Lower lobe of right lung (tissue), 2 donors: ENCODE measurements at places on chromosomes 3 and 15.
A peak's percentile ranks its signal among the peaks of the same experiment; 100 is the strongest.

DNA sequence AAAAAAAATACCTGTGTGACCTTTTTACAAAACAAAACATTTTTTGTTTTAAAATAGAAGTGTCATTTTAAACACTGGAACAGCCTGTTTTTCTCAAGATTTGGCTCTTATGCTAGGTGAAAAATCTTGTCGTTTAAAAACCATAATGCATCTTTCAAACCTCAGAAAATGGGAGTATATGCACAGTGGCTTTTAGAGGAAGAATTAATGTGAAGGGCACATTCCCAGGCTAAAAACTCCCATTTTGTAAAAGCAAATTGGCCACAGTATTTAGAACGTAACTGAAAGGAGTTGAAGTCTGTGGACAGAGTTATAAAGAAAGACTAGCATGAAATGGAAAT, 190.0 kb downstream of the OSBPL10 start:
- no peak for DNase-seq

- no peak for DNase-seq
Observed at GRCh38 chr3:171429635-171430034, 30.6 kb downstream of the TNIK start.

DNA sequence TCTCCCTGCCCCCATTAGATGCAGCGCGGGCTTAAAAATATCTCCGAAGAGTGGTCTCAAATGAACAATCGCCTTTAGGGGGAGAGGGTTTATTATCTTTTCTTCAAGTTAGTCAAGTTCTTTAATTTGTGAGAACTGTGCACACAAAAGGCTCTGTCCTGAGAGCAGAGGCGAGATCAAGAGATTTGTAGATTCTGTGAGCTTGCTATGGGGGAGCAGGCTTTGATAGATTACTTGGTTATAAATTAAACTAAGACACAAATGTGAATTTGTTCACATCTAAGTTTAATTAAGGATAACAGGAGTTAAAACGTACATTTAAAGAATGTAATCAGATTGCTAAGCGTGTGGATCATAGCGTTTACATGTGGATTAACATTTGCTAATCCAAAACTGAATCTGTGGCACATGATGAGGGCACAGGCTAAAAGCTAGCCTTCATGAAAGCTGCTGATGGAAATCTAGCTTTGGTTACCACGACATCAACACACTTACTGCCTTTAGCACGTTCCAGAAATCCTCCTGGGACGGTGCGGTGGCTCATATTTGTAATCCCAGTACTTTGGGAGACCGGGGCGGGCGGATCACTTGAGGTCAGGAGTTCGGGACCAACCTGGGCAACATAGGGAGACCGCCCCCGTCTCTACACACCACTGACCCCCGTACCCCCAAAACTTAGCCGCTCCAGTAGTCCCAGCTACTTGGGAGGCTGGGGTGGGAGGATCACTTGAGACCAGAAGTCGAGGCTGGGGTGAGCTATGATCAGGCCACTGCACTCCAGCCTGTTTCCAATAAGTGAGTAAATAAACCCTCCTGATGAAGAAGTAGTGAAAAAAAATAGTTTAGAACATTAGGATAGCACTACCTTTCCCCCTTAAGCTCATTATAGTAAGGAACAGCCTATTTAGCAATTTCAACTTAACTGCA, 1.0 kb upstream of the PRTG start:
- DNase-seq: no peak

- DNase-seq: no peak
Observed at GRCh38 chr15:65595960-65596359, 15.0 kb downstream of the INTS14 start.

GRCh38 chr3:73469331-73469730, 155.4 kb downstream of the PDZRN3 start:
- DNase-seq: no peak

GRCh38 chr3:158846803-158847451, 45.1 kb downstream of the MFSD1 start:
- DNase-seq: no peak

GRCh38 chr3:139427283-139428060, 38.0 kb upstream of the COPB2 start:
- DNase-seq: no peak

- no peak for DNase-seq
Observed at GRCh38 chr15:63292771-63293170, 15.4 kb downstream of the APH1B start.

DNA sequence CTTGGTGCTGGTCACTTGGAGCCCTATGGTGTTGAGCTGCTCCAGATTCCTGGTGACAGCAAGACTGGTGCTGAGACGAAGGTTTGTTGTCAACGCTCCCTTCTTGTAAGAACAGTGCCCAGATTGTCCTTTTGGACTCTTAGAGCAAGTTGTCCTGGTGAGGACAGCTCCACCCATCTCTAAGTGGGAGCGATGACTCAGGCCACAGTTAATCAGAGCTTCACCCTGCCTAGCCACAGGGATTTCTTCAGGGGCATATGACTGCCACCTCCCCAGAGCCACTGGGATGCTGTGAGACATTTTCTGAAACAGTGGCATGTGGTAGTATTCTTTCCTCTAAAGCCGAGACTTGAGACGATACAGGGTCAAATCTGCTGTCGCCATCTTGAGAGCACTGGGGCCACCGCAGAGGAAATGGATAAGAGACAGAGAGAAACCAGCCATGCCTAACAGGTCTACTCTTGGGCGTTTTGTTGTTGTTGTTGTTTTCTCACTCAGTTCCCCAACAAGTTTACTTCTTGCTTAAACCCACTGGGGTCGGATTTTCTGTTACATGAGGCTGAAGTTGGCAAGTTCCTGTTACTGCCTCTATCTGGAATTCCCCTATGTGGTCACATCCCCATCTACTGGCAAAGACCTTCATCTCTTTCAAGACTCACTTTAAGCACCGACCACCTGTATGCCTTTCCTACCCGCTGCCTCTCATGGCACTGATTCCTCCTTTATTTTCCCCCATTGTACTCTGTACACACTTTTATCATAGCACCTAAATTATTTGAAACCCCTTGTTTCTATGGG, 16.0 kb upstream of the PCOLCE2 start:
- DNase-seq: no peak

DNA sequence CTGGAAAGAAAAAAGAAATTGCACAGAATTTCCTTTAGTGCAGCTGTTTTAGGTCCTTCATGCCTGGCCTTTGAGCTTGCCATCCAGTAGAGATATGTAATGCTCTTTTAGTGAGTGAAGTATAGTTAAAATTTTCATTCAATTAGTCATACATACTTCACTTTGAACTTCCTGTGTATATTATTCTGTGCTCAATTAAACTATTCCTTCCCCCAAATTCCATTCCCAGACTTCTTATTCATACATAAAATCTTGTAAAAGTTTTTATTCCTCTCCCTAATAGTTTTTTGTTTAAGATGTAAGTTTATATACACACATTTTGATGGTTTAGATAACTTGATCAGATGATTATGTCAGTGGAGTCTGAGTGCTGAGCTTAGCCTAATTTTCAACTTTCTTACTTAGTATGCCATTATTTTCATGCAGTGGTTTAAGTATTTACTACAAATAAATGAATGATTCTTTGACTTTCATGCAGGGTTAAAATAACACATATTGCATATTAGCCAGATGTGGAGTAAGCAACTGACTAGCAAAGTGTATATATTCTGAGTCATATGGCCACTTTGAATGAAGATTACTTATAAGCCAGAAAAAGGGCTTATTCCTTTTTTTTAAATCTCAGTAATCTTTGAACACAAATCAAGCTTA, 42.5 kb upstream of the ABHD10 start:
- no peak for DNase-seq

DNA sequence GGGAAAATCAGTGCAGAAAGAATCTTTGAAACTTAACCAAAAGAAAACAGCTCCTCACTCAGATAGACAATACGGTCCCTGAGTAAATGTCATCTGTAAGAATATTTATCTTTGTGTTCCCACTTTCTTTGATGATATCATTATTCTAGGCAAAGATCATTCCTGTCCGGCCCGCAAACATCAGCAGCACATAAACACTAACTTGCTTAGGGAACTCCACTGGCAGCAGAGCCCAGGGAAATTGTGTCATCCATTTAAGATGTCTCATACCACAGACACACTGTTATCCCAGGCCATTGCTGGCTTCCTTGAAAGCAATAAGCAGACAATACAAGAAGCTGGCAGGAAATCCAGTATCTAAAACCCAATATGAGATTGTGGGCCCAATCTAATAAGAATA, 20.1 kb upstream of the CD96 start:
- no peak for DNase-seq

DNA sequence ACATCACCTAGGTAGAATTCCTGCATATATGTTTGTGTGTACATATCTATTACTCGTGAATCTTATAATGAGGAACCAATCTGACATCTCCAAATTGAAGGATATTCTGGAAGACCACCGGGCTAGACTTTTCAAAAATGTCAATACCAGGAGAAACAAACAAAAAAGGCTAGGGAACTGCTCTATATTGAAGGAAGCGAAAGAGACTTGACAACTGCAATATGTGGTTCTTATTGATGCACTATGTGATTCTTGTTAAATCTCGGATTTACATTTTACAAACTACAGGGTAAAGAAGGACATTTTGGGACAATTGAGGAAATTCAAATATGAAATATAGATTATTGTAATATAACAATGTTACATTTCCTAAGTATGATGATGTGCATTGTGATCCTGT, 137.5 kb upstream of the CCDC54 start:
- no peak for DNase-seq

DNA sequence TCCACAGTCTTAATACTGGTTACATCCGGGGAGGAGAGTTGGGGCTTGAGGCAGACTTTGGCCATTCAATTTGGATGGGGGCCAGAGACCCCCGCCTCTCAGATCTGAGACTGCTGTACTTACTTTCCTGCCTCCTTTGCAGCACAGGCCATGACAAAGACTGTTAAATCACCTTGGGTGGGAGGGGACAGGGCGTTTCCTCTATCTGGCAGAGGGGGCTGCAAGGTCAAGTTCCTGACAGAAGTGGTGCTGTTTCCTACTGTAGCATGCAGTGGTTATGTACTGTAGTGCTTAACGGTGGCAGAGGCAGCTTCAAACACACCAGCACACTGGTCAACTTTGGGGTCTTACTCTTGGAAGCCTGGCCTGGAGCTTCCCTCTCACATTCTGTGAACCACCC, 261.2 kb upstream of the LRRFIP2 start:
- DNase-seq: no peak

DNA sequence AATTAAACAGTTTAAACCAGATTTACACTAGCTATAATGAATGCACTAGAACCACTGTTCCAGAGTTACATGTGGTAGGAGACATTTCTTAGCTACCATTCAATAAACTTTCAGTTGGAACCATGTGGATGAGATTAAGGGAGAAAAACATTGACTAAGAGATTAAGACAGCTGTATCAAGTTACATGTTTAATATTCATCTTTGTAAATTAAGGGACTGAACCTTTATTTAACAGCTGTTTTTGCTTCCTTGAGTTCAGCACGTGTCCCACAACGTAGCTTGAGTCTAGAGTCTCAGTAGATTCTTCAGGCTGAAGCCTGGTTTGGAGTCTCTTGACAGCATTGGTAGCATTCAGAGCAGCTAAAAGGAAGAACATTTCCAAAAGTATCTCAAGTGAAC, 27.2 kb upstream of the CFAP44 start:
- no peak for DNase-seq

DNA sequence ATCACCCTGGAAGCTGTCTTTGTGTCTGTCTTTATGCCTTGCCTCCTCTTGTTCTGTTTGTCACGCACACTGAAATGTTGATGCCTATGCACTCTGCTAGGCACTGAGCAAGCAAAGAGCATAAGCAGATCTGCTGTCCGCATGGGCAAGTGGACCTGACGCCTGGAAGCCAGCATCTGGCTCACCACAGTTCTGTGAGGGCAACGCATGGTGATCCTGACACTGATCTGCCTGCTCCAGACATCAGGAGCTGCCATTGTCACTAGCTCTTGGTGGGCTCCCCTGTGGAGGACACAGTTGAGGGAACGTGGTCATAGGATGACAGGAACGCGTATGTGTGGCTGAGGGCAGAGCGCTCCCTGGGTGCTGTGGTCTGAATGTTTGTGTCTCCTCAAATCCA, 234.6 kb downstream of the ADAMTS17 start:
- DNase-seq: no peak

- DNase-seq: no peak
Observed at GRCh38 chr15:59194639-59195325, 11.9 kb upstream of the LDHAL6B start.

DNA sequence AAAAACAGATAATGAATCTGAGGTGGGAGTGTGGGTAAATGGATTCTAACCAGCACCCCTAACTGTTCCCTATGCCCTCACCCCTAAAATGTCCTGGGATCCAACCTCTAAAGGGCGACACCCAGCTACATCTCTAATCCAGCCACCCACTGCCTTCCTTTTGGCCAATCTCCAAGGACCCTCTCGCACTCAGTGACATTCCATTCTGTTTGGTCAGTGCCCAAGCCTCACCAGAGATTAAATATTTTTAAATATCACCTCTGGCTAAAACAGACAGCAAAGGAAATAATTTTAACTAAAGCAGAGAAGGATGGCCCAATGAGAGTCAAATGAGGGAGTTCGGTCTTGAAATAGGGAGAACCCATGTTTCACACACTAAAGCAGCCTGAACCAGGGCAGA, 19.9 kb upstream of the SCN10A start:
- no peak for DNase-seq

- DNase-seq: no peak
Observed at GRCh38 chr15:87653646-87654045, 602.9 kb downstream of the NTRK3 start.

DNA sequence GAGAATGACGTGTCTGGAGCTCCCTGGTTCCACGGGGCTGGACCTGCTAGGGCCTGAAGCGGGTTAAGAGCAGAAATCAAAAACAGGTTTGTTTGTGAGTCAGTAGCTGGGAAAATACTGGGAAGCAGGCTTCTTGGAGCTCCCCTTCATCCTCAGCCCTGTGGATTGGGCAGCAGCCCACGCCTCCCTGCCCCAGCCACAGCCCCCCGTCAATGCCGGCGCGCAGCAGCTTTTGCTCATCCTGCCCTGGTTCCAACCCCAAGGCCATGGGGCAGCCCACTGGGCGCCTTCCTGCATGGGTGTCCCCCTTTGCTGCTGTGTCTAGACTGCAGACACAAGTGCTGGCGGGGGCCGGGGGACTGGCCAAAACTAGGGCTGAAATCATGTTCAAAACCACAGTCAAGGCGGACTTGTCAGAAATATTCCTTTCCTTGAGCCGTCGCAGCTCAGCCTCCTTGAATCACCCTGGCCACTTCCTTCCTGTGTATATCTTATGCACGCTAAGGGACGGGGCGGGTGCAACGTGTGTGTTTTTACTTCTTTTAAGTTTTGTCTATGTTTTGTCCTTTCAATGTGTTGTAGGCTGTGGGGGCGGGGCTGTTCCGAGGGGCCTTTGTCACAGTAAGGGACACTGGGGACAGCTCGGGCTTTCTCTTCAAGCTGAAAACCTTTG, 108.1 kb downstream of the KLF13 start:
- peak; percentile 83 for DNase-seq

GRCh38 chr15:98755781-98756180, 107.4 kb downstream of the IGF1R start:
- DNase-seq: no peak

DNA sequence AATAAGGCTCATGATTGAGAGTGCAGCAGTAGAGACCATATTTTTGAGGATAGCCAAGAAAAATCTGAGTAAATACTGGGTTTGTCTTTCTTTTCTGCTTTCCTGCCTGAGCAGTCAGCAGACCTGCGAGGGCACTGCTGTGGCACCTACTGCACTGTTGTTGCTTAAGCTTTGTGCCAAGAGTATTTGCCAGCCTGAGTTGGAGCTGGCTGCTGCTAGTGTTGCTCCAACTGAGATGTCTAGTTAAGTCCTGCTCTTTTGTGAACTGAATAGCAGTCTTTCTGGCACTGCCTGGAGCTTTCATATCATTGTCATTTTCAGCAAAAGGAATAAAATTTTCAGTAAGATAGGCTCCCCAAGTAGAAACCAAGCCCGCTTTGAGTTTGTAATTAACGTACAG, 214.5 kb upstream of the P2RY1 start:
- DNase-seq: no peak
